GM23338 (cell line): ENCODE measurements at places on chromosomes 7 and 10.
A peak's percentile ranks its signal among the peaks of the same experiment; 100 is the strongest.

- no peak for DNase-seq
- no peak overlapping the region for H3K4me3 ChIP-seq
- H3K36me3 ChIP-seq, result no peaks in the 10 kb centered on the region
- no peak overlapping the region for H3K27ac ChIP-seq
- H3K27me3 ChIP-seq, result no peaks in the 10 kb centered on the region
Measured at GRCh38 chr7:80935991-80936780, 17.3 kb upstream of the SEMA3C start.

DNA sequence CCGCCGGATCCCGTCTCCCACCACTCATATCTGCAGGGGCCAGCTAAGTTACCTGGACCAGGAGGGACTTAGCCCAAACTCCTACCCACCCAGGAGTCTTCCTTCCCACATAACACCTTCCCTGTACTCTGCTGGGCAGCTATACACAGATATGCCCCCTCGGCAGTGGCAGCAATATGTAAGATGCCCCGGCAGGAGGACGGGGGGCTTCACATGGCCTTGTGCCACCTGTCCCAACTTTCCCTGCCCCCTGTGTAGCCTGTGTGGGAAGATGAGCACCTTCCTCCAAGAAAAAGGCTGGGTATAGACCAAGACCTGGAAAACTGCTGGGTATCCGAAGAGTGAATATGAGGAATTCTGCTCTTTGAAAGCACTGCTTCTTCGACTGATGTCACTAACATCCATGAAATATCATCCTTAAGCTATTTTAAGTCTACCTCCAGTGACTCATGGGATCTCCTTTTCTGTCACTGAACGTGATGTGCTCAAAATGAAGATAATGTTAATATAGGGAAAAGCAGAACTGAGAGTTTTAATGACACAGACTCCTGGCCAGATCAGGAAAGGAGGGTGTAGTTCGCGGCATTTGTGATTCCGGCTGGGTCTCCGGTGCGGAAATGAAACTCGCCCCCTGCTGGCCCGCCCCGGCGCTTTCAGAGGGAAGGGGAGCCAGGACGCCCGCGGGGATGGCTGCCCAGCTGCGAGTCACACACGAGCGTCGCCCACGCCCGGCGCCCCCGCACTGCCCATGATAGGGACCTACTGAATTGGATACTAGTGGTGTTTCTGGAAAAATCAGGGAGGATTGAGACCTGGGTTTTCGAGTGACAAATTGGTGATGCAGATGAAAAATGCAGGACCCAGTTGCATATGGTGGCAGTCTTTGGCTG is 256.9 kb upstream of the NFE2L3 start:
- no peaks in the 10 kb centered on the region for H3K36me3 ChIP-seq
- peak; percentile 78 for DNase-seq
- H3K27ac ChIP-seq, result no peak overlapping the region
- H3K4me3 ChIP-seq, result peak overlapping the region; percentile 72

DNA sequence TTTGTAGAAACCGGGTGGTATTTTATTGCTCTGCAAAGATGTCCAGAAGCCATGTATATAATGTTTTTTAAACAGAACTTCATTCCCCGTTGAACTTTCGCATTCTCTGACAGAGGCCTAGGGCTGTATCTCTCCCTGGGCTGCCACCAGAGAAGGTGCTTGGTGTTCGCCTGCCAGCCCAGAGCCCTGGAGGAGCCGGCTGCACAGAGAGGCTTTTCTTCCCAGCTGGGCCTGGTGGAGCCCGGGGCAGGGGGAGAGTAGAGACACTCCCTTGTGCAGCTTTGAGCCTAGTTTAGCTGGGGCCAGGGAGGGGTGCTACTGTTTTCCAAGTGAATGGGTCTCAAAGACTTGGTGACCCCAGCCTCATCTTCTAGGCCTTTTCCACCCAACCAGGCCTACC is 13.6 kb upstream of the TRIM8 start:
- H3K27ac ChIP-seq, result peak overlapping the region; percentile 84
- no peak for DNase-seq
- H3K36me3 ChIP-seq, result no peaks in the 10 kb centered on the region

GRCh38 chr10:25989951-25990350 is 55.9 kb downstream of the MYO3A start:
- no peak overlapping the region for H3K27ac ChIP-seq
- no peaks in the 10 kb centered on the region for H3K4me1 ChIP-seq
- H3K4me3 ChIP-seq, result no peak overlapping the region

DNA sequence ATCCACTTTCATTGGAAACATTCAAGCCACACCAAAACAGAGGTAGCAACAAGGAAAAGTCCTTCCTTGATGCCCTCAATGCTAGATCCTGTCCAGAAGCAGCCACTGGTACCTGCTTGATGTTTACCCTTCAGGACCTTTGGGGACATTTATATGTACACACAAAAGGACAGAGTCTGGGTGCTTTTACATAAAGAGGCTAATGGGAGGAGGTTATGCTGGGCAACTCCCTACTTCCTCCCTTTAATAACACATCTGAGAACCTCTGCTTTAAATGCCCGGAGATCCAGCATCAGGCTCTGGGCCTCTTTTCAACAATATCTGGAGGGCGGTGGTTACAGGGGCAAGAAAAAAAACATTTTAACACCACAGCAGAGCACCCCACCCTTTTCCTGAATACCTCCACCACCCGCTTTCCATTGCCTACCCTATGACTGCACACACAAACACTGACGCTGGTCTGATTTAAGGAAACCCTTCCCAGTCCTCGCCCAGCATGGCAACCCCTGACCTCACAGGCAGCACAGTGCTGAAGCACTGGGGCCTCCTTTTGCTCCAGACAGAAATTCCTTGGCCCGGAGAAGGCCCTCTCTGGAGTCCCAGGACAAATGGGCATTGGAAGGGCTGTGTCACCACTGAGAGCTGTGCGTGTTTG is 39.3 kb upstream of the DUSP5 start:
- DNase-seq, result no peak
- H3K27ac ChIP-seq, result no peak overlapping the region
- no peaks in the 10 kb centered on the region for H3K36me3 ChIP-seq
- no peak overlapping the region for H3K4me3 ChIP-seq
- peaks cover 5% of the 10 kb centered on the region; the same call in 1 of the 2 replicates for H3K4me1 ChIP-seq
- no peaks in the 10 kb centered on the region for H3K27me3 ChIP-seq

DNA sequence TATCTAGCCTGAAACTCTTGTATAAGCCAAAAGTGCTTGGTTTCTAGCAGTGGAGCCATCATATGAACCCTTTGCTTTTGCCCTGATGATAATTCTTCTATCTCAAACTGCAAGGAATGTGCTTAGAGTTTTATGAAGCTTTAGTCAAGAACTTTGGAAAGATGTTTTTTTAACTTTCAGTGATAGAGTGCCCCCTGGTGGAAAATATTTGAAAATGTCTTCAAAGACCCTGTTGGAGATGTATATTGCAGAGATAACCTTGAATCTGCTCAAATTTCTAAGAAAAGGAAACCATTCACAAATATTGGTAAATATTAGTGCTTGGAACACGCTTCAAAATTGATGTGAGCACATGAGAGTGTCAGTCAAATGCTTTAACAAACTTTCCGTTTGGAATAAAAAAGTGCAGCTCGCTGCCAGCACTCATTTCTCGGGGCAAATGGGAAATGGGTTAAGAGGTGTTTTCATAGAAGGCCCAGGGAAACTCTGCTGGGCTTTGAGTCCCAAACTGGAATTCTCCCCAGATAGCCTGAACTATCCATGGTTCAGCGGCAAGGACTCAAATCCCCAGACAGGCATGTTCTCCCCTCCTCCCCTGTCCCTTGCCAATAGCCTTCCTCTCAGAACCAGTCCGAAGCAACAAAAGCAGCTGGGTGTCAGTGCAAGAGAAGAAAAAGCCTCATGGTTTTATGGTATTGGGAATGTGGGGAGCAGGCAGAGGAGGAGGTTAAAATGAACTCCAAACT is 129.3 kb downstream of the MYOF start:
- no peak overlapping the region for H3K27ac ChIP-seq
- H3K27me3 ChIP-seq, result no peaks in the 10 kb centered on the region
- no peak overlapping the region for H3K4me3 ChIP-seq
- no peaks in the 10 kb centered on the region for H3K36me3 ChIP-seq
- 0 out of 2 replicates have a peak, but pooled peaks cover 3% of the 10 kb centered on the region for H3K4me1 ChIP-seq
- DNase-seq, result peak; percentile 77

DNA sequence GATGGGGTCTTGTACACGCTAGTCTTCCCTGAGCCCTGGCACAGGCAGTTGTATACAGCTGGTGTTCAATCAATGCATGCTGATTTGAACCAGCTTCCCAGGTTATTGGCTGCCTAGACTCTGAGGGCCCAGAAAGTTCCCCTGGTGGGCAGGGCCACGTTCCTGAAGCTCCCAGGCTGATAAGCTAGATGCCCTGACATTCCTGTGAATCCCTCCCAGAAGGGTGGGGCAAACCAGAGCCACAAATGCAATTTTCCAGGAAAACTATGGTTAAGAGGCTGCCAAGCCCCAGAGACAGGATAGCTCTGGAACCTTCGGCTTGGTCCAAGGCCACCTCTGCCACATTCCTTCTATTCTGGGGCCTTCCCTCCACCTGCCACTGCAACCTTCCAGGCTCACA is 78.2 kb downstream of the FAM53B start:
- H3K36me3 ChIP-seq, result no peaks in the 10 kb centered on the region
- H3K4me1 ChIP-seq, result no peaks in the 10 kb centered on the region
- H3K4me3 ChIP-seq, result no peak overlapping the region

GRCh38 chr7:79298145-79298760 is 155.2 kb downstream of the MAGI2 start:
- no peak overlapping the region for H3K4me3 ChIP-seq
- no peaks in the 10 kb centered on the region for H3K4me1 ChIP-seq
- no peaks in the 10 kb centered on the region for H3K27me3 ChIP-seq
- peak; percentile 69 for DNase-seq
- H3K27ac ChIP-seq, result no peak overlapping the region

- H3K4me1 ChIP-seq, result peaks cover 27% of the 10 kb centered on the region
- no peak for DNase-seq
- no peak overlapping the region for H3K27ac ChIP-seq
- H3K4me3 ChIP-seq, result no peak overlapping the region
Measured at GRCh38 chr10:69837261-69837660, 35.6 kb downstream of the COL13A1 start.

DNA sequence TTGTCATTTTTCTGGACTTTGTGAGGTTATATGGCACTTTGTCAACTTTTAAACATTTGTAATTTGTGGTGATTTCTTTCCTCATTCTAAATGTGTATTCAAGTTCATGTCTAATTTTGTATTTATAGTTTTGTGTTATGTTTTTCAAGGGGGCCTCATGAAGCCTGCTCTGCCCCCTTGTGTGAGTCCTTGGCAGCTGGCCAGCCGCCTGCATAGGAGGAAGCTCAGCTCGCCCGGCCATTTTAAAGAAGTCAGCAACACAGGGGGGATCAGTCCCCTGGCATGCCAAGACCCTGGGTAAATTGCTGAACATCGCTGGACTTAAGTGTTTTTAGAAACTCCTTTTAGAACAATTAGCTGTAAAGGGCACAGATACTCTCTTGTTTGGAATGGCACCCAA is 123.0 kb downstream of the ANLN start:
- no peak for DNase-seq
- peaks cover 5% of the 10 kb centered on the region for H3K4me1 ChIP-seq
- H3K4me3 ChIP-seq, result no peak overlapping the region
- H3K36me3 ChIP-seq, result no peaks in the 10 kb centered on the region
- no peaks in the 10 kb centered on the region for H3K27me3 ChIP-seq
- H3K27ac ChIP-seq, result no peak overlapping the region

- H3K4me3 ChIP-seq, result no peak overlapping the region
- H3K27me3 ChIP-seq, result no peaks in the 10 kb centered on the region
- DNase-seq, result no peak
- no peak overlapping the region for H3K27ac ChIP-seq
Measured at GRCh38 chr10:69684981-69685353, 54.9 kb downstream of the FAM241B start.

GRCh38 chr10:91627344-91628102 is 5.3 kb downstream of the PPP1R3C start:
- H3K27ac ChIP-seq, result no peak overlapping the region
- H3K4me3 ChIP-seq, result no peak overlapping the region
- H3K4me1 ChIP-seq, result peaks cover 5% of the 10 kb centered on the region
- H3K27me3 ChIP-seq, result peaks cover 8% of the 10 kb centered on the region

GRCh38 chr7:133056370-133057238 is 25.3 kb downstream of the CHCHD3 start:
- no peaks in the 10 kb centered on the region for H3K36me3 ChIP-seq
- DNase-seq, result no peak
- H3K4me1 ChIP-seq, result peaks cover 38% of the 10 kb centered on the region
- H3K27ac ChIP-seq, result no peak overlapping the region
- H3K4me3 ChIP-seq, result no peak overlapping the region

- H3K4me3 ChIP-seq, result no peak overlapping the region
- H3K36me3 ChIP-seq, result no peaks in the 10 kb centered on the region
- no peak overlapping the region for H3K27ac ChIP-seq
Measured at GRCh38 chr7:135673360-135673706, 11.0 kb downstream of the STMP1 start.

DNA sequence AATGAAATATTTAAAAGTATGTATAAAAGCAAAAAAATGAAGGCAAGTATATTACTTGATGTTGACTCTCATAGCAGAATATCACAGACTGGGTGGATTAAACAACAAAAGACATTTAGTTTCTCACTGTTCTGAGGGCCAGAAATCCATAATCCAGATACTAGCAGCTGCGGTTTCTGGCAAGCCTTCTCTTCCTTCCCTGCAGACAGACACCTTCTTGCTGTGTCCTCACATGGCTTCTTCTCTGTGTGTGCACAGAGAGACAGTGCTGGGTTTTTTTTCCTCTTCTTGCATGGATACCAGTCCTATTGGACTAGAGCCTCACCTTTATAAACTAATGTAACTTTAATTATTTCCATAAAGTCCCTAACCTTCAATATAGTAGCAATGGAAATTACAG is 127.9 kb upstream of the AKR1E2 start:
- H3K4me3 ChIP-seq, result no peak overlapping the region
- H3K4me1 ChIP-seq, result no peaks in the 10 kb centered on the region
- H3K27ac ChIP-seq, result no peak overlapping the region
- no peak for DNase-seq

- DNase-seq, result no peak
- H3K4me3 ChIP-seq, result no peak overlapping the region
- no peaks in the 10 kb centered on the region for H3K4me1 ChIP-seq
- no peaks in the 10 kb centered on the region for H3K27me3 ChIP-seq
Measured at GRCh38 chr10:61363006-61363405, 90.2 kb downstream of the TMEM26 start.

GRCh38 chr10:110010486-110011378 is 2.9 kb downstream of the ADD3 start:
- H3K36me3 ChIP-seq, result no peaks in the 10 kb centered on the region
- H3K27ac ChIP-seq, result no peak overlapping the region
- H3K27me3 ChIP-seq, result peaks cover 11% of the 10 kb centered on the region
- H3K4me3 ChIP-seq, result 0 out of 2 replicates have a peak overlapping the region, but pooled peaks have one; percentile 63
- DNase-seq, result no peak

- no peak overlapping the region for H3K4me3 ChIP-seq
- DNase-seq, result no peak
- H3K27me3 ChIP-seq, result no peaks in the 10 kb centered on the region
- no peak overlapping the region for H3K27ac ChIP-seq
Measured at GRCh38 chr7:51640841-51641240, 324.2 kb upstream of the COBL start.

- no peak for DNase-seq
- H3K27ac ChIP-seq, result no peak overlapping the region
- no peak overlapping the region for H3K4me3 ChIP-seq
Measured at GRCh38 chr7:140196361-140197217, 19.8 kb upstream of the KDM7A start.

GRCh38 chr10:75941223-75941801 is 509.9 kb downstream of the LRMDA start:
- H3K36me3 ChIP-seq, result no peaks in the 10 kb centered on the region
- H3K4me3 ChIP-seq, result no peak overlapping the region
- no peak overlapping the region for H3K27ac ChIP-seq
- no peaks in the 10 kb centered on the region for H3K27me3 ChIP-seq
- no peaks in the 10 kb centered on the region for H3K4me1 ChIP-seq

GRCh38 chr7:45924283-45924682 is 3.2 kb upstream of the IGFBP3 start:
- 0 out of 2 replicates have a peak overlapping the region, but pooled peaks have one; percentile 77 for H3K4me3 ChIP-seq
- DNase-seq, result no peak
- H3K36me3 ChIP-seq, result no peaks in the 10 kb centered on the region
- H3K4me1 ChIP-seq, result peaks cover 35% of the 10 kb centered on the region
- peaks cover 40% of the 10 kb centered on the region for H3K27me3 ChIP-seq
